Putamen (tissue), 1 donor: ENCODE measurements at places on chromosomes 1 and 21.

DNA sequence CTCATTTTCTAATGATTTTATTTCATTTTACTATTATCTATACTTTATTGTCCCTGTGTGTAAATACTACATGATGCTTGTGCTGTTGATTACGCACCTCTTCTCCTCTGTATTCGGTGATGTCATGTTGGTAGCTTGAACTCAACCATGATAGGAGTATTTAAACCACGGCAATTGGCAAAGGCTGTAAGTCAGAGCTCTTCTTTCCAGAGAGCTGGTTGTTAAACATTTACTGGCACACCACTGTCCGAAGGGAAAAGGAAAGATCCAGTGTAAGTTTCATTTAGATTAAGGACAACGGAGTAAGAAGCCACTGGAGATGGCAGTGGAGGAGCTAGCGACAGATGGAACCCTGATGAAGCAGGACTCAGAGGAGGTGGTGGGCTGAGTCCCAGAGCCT, 93.4 kb upstream of the KCNE2 start:
- no peak for DNase-seq

DNA sequence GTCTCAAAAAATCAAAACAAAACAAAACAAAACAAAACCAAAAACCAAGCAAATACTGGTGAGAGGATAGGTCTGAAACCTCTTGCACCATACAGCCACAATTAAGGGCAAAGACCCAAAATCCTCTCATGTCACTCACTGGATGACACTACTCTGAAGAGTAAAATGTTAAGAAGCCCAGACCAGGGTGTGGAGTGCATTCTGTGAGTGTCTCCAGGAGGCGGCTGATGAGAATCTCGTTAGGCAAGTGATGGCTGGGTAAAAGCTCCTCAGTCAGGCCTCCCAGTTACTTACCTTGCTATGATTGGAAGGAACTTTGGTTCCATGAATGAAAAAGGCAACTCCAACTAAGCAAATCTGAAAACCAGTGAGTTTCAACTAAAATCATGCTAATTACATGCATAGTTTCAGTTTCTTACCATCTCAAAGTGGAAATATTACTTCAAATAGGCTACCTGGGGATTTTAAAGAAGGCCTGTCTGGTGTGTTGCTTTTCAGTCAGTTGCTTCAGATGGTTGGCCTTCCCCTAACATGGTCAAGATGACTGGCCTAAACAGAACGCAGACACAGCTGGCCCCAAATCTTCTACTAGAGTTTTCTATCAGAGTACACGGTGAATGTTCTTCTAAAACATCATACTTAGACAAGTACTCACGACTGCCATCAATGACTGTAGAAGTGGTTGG, 95.1 kb downstream of the KIAA0319L start:
- no peak for DNase-seq

GRCh38 chr1:16927711-16928485, 6.2 kb downstream of the CROCC start:
- DNase-seq, result no peak

- DNase-seq, result no peak
These were observed 462.7 kb upstream of the CXADR start for GRCh38 chr21:17050156-17050555.

GRCh38 chr1:219507437-219507836, 105.5 kb downstream of the ZC3H11B start:
- DNase-seq, result no peak

GRCh38 chr1:167443757-167444156, 74.6 kb downstream of the CD247 start:
- no peak for DNase-seq

DNA sequence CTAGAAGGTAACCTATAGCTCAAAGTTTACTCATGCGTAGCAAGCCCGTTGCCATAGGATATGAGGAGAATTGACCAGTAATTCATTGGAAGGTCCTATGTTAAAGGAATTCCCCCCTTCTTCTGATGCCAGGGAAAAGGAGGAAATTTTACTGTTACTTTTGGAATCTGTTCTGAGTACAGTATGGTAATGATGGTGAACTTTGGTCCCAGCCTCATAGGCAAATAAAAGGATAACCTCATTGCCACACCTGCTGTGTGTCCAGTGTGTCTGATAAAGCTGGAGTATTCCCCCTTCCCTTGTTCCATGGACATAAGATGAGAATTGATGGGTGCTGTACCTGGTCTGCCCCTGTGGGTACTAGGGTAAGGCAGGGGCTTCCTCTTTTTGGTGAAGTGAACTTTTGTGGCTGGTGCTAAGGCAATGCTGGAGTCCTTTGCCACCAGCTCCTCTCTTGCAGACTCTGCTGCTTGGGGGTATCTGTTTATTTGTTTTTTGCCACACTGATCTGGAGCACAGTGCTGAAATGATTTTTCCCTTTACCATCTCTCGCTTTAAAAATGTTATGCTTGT, 22.2 kb downstream of the MPZ start:
- DNase-seq, result no peak

GRCh38 chr1:16922885-16923431, 1.2 kb downstream of the CROCC start:
- DNase-seq, result no peak

- DNase-seq, result no peak
These were observed 152.0 kb upstream of the HMCN1 start for GRCh38 chr1:185581961-185582725.
